ENCODE measurements at places on chromosomes 4 and X.

DNA sequence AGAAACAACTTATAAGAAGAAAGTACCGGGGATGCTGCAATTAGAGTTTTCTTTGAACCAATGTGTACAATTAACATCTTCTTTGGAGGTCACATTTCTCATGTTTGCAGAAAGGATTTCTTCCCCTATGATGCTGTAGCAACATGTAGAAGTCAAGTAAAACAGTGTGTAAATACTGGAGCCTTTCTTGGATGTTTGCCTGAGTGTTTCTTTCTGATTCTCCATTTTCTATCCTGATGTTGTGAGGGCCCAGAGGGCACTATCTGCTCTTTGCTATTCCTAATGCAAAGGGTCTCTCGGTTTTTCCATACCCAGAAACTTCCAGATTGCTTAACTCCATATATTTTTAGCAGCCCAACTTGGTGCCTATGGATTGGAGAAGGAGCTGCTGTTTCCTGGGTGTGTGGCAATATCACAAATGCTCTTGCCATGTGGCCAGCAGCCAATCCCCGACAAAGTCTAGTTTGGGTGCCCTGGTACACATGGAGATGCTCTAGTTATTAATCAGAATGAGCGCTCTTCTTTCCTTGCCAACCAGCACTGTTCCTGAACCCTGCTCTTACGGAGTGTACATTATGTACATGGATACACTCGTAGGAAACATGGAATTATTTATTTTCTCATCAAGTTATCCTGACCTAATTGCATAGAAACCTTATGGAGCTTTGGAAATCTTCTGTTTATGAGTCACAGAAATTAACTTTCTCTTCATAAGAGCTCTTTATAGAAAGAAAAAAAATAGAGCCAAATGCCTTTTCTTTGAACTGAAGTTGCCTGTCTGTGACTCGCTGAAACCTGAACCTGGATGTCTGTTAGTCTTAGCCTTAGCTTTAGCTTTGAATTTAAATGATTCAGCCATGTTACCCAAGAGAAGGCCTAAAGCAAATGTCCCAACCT lies 67.0 kb upstream of the GPC4 start:
- no peaks in the 10 kb centered on the region for H3K27me3 ChIP-seq
- H3K4me1 ChIP-seq: no peaks in the 10 kb centered on the region

- no peak for DNase-seq
- no peaks in the 10 kb centered on the region for H3K27me3 ChIP-seq
- no peak overlapping the region for H3K27ac ChIP-seq
- H3K36me3 ChIP-seq: no peaks in the 10 kb centered on the region
- H3K4me3 ChIP-seq: no peak overlapping the region
These were observed 11.4 kb downstream of the ADGRA3 start for GRCh38 chr4:22504447-22504846.

DNA sequence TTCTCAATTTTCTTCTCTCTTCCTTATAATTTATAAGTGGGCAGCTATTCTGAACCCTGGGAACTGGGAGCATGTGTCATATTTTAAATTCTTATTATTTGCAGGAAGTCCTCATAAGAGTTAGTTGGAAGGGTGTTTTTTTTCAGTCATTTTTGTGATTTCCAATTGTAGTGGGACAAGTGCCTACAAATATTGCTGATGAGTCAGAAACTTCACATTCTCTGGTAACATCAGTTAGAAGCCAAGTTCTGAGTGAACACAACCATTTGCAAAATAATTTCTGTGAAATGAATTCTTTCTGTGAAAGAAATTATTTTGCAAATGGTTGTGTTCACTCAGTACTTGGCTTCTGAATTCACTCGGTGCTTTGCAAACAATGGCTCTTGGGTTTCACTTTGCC lies 20.8 kb upstream of the NWD2 start:
- H3K36me3 ChIP-seq: no peaks in the 10 kb centered on the region
- H3K27me3 ChIP-seq: no peaks in the 10 kb centered on the region
- no peak overlapping the region for H3K27ac ChIP-seq
- DNase-seq: no peak
- no peaks in the 10 kb centered on the region for H3K4me1 ChIP-seq
- H3K4me3 ChIP-seq: no peak overlapping the region

DNA sequence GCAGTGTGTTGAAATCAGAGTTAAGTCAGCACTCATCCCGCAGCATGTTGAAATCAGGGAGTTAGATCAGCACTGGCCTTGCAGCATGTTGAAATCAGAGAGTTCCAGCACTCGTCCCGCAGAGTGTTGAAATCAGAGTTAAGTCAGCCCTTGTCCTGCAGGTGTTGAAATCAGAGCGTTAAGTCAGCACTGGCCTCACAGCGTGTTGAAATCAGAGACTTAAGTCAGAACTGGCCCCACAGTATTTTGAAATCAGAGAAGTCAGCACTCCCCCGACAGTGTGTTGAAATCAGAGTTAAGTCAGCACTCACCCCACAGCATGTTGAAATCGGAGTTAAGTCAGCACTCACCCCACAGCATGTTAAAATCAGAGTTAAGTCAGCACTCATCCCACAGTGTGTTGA lies 10.9 kb upstream of the UVSSA start:
- no peaks in the 10 kb centered on the region for H3K27me3 ChIP-seq
- H3K4me1 ChIP-seq: no peaks in the 10 kb centered on the region
- H3K27ac ChIP-seq: no peak overlapping the region

DNA sequence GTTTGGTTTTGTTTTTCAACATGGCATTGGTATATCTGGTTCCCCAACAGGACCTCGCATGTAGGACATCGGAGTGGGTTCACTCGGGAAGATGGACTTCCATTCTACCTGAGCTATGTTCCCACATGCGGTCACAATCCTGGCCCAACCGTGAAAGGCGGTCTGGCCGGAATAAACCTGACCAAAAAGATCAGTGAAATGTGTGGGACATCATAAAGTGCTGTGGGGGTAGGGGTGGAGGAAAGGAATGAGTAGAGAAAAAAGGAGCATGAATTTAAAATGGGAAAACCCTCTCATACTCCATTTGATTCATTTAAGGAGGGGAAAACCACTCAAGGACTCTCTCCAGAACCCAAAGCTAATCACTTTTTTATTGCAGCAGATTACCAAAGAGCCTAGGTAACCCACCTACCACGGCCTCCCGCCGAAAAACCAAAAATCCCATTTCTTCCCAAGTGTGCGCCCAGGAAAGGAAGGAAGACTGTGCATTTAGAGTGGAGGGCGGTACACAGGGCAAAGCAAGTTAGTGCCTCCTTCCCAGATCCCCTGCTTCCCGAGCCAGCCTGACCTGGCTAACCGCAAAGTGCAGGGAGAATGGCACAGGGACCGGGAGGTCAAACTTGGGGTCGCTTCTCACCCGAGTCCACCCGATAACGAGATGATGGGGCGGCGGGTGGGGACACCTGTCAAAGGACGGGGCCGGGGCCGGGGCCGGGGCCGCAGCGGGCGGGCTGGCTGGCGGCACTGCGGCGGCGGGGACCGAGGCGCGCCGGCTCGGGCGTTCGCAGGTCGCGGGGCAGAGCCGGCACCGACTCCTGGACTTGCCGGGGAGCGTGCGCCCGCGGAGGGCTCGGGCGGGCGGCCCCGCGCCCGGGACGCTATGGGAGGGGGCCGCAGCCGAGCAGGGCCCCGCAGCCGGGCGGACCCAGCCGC lies 669 bp downstream of the TMEM150C start:
- H3K27me3 ChIP-seq: peaks cover 84% of the 10 kb centered on the region
- H3K4me3 ChIP-seq: peak overlapping the region; percentile 73
- no peak for DNase-seq
- H3K4me1 ChIP-seq: peaks cover 15% of the 10 kb centered on the region

GRCh38 chrX:123201720-123202119 lies 17.6 kb downstream of the GRIA3 start:
- no peak overlapping the region for H3K27ac ChIP-seq
- H3K36me3 ChIP-seq: no peaks in the 10 kb centered on the region
- no peaks in the 10 kb centered on the region for H3K4me1 ChIP-seq
- no peaks in the 10 kb centered on the region for H3K27me3 ChIP-seq
- no peak overlapping the region for H3K4me3 ChIP-seq

DNA sequence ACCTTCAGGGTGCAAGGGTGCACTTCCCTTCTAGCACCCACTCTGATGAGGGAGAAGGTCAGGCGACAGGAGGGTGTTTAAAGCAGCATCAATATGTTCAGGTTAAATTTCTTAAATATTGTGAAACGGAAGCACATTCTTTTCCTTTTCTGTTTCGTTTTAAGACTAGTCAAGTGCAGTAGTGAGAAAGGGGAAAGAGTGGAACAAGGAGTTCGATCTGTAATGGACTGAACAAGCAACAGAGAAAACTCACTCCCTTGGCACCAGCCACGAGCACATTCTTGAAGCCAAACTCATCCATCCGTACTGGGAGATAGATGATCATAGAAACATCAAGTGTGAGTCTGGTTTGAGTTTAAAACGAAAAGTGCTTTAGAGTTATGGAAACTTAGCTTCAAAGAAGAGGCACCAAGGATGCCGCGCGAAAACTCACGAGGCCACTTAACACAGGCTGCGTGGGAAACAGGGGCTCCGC lies 815 bp downstream of the FAM53A start:
- peaks cover 11% of the 10 kb centered on the region for H3K4me1 ChIP-seq
- H3K27me3 ChIP-seq: no peaks in the 10 kb centered on the region
- H3K4me3 ChIP-seq: peak overlapping the region; percentile 95

DNA sequence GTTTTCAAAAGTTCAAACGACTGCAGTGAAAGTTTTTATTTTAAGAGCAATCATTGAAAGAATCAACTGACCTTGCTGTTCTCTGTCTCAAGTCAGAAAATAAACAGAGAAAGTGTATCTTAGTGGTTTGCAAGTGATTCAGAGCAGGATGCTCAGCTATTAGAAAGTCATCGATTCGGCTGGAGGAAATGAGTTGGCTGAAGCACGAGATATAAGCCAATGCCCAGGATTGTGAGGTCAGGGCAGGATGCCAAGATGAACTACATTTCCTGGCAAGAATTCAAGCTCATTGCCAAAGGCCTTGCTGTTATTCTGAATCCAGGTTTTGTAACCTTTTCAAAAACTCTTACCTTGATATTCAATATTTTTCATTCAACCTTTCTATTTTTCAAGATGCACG lies 541.4 kb upstream of the BOD1L1 start:
- H3K4me1 ChIP-seq: peaks cover 11% of the 10 kb centered on the region
- H3K36me3 ChIP-seq: no peaks in the 10 kb centered on the region
- DNase-seq: no peak
- H3K4me3 ChIP-seq: no peak overlapping the region
- no peak overlapping the region for H3K27ac ChIP-seq

GRCh38 chrX:53440621-53441517 lies 6.7 kb upstream of the HSD17B10 start:
- H3K36me3 ChIP-seq: no peaks in the 10 kb centered on the region

DNA sequence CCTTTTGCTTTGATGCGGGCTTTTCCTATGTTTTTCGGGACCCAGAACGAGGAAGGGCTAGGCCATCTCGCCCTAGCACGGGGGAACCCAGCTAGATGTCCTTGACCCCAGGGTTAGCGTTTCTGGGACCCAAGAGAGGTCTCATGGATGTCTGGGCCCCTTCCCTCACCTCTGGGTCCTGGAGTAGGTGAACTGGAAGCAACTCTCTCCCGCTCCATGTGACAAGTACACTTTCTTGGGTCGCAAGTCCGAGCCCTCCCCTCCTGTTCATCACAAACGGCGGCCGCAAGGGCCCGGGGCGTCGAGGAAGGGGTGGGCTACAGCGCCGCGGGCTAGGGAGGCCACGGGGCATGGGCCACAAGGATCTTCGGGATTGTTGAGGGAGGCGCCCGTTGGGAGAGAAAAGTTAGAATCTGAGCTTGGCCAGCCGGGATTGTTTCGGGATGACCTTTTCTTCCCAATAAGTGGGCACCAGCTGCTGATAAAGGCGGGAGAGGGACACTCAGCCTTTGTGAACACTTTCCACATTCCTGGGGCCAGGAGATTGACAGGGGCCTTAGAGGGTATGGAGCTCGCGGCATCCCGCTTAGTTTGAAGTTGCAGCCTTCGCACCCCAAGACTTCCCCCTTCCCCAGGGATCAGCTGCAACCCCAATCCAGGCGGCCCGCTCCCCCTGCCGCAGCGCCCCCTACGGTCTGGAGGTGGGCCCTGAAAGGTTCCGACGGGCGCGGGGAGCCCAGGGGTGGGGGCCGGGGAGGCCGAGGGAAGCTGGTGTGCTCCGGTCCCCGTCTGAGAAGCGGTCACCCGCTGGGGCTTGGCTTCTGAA lies 136.9 kb upstream of the ZIC3 start:
- H3K4me3 ChIP-seq: peak overlapping the region; percentile 80
- H3K4me1 ChIP-seq: peaks cover 9% of the 10 kb centered on the region

- peaks cover 17% of the 10 kb centered on the region for H3K36me3 ChIP-seq
- H3K4me1 ChIP-seq: peaks cover 8% of the 10 kb centered on the region
- DNase-seq: no peak
- H3K4me3 ChIP-seq: no peak overlapping the region
These were observed 84.0 kb downstream of the RBPJ start for GRCh38 chr4:26404743-26405206.

DNA sequence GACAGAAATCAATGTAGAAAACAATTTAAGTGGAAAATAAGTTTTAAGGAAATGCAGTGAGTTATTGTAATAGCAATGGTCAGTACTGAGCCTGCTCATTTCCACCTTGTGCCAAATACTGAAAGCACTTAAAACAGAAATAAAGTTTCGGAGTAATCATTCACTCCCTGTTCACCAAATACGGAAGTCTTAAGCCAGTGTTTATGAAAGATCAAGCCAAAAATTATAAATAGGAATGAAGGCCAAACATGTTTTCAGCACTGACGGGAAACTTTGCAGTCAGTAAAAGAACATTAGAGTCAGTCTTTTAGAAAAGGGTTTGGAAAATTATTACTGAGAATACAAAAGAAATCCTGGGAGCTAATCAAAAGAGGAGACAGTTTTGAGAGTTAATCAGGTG lies 178.6 kb downstream of the DMD start:
- DNase-seq: no peak
- no peak overlapping the region for H3K4me3 ChIP-seq
- H3K4me1 ChIP-seq: no peaks in the 10 kb centered on the region
- H3K27ac ChIP-seq: no peak overlapping the region
- no peaks in the 10 kb centered on the region for H3K27me3 ChIP-seq

DNA sequence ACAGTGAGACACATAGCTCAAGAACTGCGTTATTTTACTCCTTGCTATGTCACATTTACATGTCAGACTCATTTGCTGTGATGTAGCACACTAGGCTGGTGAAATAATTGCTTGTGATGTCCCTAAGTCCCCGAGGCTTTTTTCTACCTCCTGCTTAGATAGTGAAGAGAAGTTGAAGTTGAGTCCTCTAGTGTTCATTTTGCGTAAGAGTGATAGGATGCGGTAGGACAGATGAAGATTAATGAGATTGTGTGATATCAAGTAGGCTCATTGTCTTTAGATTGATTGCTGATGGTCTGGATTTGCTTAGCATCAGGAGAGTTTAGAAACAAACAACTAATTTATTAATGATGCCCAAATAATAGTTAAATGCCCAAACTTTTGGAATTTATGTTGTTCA lies 173.6 kb upstream of the NUDT6 start:
- no peak overlapping the region for H3K27ac ChIP-seq
- peaks cover 16% of the 10 kb centered on the region for H3K36me3 ChIP-seq
- no peaks in the 10 kb centered on the region for H3K4me1 ChIP-seq
- H3K4me3 ChIP-seq: no peak overlapping the region
- no peaks in the 10 kb centered on the region for H3K27me3 ChIP-seq

All from naive B cell (primary cell).